GM13976 (cell line): ENCODE measurements at places on chromosomes 16 and 17.
A peak's percentile ranks its signal among the peaks of the same experiment; 100 is the strongest.

GRCh38 chr16:68385371-68385770, 62.9 kb downstream of the SMPD3 start:
- no peak for DNase-seq

DNA sequence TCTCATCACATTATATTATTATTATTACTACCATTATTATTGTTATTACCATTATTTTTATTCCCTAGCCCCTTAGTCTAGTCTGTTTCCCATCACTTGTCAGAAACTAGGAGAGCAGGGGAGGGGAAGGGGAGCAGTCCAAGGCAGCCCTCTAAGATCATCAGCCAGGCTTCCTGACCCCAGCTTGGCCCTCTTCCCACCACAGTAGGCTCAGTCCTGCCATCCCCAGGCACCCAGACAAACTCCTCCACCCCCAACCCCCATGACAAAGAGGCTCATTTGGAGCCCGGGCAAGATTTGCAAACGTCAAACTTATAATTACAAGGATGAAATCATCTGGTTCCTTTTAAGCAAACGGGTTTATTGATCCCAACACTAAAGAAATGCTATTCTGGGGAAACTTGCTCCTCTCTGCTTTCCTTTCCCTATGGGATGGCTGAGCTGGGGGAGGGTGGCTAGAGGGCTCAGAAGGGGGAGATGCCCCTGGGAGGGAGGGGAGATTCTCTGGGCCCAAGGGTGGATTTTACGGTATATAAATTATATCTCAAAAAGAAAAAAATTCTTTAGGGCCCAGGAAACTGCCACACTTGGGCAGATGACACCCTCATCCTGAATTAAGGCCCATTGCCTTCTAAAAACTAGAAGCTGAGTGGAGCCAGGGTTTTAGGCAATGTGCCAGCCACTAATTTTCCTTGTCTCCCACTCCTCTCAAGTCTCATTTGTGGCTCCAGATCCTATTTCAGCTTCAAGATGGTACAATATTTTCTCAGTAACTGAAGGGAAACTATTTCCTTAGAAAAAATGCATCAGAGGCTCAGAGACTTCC, 4.4 kb upstream of the CBFB start:
- no peak for DNase-seq

DNA sequence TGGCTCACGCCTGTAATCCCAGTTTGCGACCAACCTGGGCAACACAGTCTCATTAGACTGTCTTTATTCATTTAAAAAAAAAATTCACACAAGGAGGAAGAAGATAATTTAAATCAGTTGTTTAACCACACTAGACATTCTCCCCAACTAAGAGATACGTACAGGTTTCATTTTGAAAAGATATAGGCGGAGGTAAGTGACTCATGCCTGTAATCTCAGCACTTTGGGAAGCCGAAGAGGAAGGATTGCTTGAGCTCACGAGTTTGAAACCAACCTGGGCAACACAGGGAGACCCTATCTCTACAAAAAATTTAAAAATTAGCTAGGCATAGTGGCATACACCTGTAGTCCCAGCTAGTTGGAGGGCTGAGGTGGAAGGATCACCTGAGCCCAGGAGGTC, 5.3 kb downstream of the CMTM4 start:
- DNase-seq, result no peak

DNA sequence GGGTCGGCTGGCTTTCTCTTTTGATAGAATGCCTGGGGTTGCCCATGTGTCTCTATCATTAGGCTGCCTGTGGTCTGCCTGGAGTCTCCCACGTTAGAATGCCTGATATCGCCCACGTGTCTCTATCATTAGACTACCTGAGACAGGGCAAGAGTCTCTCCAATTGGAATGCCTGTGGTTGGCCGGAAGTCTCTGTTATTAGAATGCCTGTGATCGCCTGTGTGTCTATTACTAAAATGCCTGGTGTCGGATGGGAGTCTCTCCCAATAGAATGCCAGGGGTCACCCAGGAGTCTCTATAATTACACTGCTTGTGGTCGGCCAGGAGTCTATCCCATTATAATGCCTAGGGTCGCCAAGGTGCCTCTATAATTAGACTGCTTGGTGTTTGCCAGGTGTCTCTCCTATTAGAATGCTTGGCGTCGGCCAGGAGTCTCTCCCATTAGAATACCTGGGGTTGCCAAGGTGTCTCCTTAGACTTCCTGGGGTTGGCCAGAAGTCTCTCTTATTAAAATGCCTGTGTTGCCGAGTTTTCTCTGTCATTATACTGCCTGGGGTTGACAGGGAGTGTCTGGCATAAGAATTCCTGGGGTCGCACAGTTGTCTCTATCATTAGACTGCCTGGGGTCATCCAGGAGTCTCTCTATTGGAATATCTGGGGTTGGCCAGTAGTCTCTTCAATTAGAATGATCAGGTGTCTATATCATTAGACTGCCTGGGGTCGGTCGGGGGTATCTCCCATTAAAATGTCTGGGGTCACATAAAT, 2272.8 kb downstream of the TP53TG3F start:
- DNase-seq, result no peak

GRCh38 chr16:28526201-28527099, 12.3 kb downstream of the NUPR1 start:
- DNase-seq, result no peak

GRCh38 chr16:23026784-23027362, 122.4 kb downstream of the USP31 start:
- no peak for DNase-seq

DNA sequence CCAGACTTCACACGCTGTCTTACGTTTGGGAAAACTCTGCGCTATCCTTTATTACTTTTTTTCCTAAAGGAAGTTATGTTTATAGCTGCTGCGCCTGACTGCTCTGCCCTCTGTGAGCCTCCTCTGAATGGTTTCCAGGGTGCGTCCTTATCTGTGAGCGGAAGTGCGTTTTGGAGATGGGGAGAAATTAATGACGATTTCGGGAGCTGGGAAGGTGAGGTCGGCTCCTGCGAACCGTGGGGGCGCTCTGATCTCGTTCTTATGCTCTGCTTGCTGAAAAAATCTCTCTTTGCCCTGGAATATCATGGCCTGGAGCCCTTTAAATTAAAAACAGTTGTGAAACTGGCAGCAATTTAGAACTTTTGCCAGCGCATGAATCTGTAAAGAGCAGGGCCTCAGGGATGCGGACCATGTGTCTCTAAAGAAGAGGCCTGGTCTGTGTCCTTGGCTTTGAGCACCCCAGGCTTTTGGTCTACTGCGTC, 135.7 kb upstream of the ZFHX3 start:
- DNase-seq, result no peak

- DNase-seq, result no peak
Measured at GRCh38 chr17:82232322-82232820, 3.5 kb downstream of the SLC16A3 start.

- DNase-seq, result no peak
Measured at GRCh38 chr16:75927810-75928209, 201.5 kb upstream of the CPHXL start.

DNA sequence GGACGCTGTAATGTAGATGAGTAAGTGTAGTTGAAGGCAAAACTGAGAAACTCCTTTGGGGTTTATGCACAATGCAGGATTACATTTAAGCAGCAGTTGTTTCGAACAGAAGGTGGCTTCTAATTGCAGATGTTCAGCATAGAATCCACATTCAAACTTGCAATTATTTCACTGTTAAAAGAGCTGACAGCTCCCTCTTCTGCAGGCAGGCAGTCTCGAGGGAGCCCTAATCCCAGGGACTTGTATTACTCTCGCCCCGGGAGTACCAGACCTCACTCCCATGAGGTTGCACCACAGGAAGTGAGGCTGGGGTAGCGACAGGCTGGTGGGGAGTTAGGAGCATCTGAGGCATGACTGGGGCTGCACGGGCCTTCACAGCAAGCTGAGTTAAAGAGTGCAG, 484.3 kb upstream of the EEF2KMT start:
- no peak for DNase-seq

- DNase-seq, result no peak
Measured at GRCh38 chr17:49749730-49750129, 14.2 kb downstream of the FAM117A start.

DNA sequence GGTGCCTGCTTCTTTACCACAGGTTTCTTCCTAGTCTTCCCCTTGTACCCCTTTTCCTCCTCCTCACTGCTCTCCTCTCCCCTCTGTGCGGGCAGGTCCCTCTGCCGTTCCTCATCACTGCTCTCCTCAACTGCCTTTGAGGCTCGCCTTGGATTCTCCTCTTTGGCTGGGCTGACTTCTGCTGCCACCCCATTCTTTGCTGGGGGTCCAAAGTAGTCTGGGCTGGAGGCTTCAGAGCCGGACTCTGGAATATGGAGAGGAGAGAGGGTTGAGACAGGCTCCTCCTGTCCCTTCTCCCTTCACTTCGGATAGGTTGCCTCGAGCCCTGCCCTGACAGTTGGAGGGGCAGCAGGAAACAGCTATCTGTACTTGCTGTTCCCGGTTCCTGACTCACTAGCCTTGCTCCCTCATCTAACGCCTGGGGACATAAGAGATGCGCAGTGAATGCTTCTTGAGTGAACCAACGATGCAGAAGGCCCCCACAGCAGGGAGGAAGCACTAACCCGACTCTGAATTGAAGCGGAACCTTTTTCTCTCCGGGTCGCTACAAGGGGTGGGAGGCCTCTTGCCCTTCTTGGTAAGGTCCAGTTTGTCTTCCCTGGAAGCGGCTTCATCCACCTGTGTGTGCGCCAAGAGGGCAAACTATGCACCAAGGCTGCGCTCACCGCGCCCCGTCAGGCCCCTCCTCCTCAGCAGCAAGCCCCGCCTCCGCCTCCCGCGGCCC, 655 bp downstream of the HIRIP3 start:
- peak; percentile 84 for DNase-seq

DNA sequence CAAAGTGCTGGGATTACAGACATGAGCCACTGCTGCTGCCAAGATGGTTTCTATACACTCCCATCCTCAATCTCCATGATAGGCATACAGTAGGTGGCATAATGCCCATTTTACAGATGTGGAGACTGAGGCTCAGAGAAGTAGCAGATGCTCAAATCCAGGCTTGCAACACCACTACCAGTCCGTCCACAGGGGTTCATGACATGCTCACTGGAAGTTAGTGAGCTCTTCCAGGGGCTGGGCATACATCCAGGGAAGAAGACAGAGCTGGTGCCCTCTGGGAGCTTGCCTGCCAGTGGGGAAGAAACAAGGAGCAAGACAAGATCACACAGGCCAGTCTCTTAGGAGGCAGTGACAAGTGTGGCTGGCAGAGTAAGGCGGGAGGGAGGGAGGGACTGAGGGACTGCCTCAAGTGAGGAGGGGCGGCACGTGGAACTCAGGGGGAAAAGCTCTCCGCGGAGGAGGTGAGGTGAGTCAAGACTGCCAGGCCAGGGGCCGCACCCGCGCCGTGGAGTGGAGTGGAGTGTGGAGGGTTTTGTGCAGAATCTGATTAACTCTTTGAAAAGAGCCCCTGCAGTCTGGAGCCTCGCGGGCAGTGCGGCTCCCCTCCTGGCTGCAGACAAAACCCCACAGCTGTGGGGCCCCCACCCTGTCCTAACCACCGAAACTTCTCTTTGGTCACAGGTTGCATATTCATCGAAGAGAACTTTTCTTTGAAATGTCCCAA, 27.9 kb downstream of the SREBF1 start:
- peak; percentile 88 for DNase-seq

DNA sequence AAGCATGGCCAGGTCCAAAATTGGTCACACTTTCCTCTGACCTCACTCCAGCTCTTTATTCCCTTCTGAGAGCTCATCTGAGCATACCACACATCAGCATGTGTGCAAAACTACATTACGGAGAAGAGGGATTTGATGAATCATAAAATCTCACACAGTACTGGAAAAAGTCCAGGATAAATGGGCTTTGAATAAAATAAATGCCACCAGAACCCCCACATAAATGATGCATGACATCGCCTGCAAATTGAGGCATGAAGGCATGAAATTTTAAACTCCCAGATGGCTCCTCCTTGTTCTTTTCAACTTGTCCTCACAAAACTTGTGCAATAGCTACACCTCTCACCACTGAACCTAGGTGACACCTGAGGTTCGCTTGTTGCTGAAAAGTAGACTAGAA, 439.5 kb downstream of the CA10 start:
- DNase-seq, result no peak

- no peak for DNase-seq
Measured at GRCh38 chr17:7562208-7562605, 488 bp downstream of the SENP3 start.

DNA sequence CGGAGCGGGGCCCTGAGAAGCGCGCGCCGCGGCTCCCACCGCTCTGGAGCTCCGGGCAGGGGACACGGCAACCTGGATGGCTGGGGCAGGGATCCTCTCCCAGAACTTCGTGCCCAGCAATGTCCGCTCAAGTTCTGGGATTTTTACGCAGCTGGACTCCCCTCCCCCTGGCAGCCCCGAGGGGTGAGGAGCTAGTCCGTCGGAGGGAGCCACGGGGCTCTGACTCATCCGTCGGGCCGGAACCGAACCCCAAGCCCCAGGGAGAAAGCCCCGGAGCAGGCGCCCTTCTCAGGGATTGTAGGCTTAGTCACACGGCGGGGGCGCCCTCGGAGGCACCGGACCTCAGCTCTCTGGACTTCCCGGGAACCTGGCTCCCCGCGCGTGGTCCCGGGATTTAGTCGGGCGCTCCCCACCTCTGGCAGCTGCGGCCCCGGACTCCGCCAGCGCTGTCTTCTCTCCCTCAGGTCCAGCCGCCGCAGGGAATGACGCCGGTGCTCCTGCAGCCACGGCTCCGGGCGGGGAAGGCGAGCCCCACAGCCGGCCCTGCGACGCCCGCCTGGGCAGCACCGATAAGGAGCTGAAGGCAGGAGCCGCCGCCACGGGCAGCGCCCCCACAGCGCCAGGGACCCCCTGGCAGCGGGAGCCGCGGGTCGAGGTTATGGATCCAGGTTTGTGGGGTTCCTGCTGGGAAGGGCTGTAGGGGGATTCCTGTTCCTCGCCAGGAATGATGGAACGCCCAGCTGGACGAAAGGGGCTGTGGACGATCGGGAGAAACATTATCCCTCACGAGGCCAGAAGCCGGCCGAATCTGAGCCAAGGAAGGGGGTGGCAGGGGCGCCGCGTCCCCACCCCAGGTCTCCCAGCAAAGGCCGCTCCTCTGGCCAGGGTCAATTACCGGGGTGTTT, 830 bp downstream of the SPHK1 start:
- DNase-seq, result peak; percentile 48

GRCh38 chr16:84907575-84907974, 87.8 kb downstream of the CRISPLD2 start:
- no peak for DNase-seq

DNA sequence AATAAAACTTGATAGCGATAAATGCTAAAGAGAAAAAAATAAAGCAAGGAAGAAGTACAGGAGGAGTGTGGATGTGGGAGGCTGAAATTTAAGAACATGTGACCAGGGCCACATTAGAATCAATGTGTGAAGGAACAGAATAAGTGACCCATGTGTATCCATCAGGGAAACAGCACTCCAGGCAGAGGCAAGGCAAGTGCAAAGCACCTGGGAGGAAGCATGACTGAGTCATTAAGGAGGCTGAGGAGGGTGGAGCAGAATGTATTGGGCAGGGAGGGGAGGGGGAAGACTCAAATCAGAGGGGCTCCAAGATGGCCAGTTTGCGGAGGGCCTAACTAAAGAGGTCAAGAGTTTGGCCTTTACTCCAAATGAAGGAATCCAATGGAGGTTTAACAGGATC, 8.0 kb downstream of the CDR2 start:
- DNase-seq, result no peak

- no peak for DNase-seq
Measured at GRCh38 chr17:2044263-2044894, 2.6 kb downstream of the OVCA2 start.
